ENCODE measurements at places on chromosomes 2 and 18.

DNA sequence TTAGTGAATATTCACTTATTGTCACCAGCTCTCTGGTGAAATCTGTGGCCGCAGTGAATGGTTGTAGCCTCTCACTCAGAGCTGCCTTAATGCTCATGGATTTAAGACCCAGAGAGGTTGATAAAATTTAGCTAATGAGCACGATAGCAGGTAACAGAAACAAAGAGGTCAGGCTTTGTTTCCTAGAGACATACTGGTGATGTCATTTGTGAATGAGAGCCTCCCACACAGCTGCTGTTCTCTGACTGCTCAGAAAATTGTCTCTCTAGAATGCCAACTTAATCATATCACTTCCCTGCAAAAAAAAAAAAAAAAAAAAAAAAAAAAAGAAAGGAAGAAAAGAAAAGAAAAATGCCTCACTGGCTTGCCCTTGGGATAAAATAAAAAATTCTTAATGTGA is 411.7 kb upstream of the MYT1L start:
- DNase-seq: no peak

GRCh38 chr18:36889742-36890141 is 60.8 kb downstream of the KIAA1328 start:
- no peak for DNase-seq

DNA sequence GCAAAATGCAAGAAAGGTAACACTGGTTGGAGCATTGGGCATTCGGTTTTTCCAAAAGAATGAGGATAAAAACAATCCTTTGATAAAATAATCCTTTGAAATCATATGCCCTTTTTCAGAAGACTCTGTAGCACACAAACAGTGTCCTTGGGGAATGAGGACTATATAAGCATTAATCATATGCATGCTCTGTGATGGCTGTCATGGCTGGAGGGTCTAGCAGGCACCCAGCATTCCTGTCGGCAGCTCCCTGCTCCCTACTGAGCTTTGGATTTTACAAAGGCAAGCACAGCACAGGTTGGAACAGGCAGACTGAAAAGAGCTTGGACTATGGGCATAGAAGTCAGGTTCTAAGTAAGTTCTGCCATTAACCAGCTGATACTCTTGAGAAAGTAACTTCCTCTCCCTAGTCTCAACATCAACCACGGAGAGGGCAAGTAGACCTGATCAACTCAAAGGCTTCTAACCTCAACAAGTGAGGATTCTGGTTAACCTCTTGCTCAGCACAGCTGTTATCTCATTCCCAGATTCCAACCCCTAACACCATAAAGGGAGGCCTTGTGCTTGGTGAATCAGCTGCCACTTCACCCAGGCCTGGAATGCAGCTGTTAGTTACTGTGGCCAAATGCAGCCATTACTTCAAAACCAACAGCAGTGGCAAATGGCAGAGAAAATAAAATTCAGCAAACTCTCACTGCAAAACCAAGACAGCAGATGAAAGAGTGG is 29.5 kb downstream of the GALNT14 start:
- DNase-seq: no peak

GRCh38 chr2:241565411-241565810 is 6.9 kb downstream of the BOK start:
- no peak for DNase-seq

DNA sequence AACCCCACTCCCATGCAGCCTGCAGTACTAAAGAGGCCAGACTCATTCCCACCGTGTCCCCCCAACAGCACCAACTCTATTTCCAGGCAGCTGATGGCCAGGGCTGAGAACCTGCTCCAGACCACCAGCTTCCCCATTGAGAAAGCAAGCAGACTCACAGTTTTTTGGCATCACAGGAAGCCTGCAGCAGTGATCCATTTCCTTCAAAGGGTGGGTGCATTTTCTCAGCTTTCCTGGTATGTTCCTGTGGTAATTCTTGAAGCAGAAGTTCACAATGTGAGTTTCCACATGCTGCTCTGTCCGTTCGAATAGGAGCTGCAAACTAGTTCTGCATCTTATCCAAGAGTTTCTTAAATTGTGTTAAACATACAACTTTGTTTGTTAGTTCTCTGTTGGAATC is 1249.6 kb upstream of the FAM98A start:
- no peak for DNase-seq

DNA sequence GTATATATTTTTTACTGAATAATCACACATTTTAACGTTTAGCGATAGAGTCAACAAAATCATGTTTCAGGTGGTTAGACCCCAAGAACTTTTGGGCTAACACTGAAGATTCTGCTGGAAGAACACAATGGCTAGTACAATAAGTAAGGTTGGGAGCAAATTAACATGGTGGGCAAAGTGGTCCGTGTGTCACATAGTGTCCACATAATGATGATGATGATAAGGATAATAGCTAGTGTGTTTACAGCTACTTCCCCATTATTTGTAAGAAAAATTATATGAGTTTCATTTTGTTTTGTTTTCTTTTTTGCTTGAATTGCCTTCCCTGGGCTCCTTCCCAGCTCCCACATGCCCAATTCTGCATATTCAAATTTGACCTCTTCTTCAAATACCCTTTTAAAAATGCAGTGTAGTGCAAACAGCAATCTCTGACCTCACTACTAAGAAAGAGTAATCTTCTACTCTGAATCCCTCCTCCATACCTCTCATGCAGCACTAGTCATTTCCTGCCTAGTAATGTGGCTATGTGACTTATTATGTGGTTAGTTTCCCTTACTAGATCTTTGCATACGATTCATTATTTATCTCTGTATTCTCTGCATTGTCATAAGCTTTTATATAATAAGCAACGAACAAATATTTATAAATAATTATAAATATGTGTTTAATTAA is 16.9 kb upstream of the VPS54 start:
- no peak for DNase-seq

GRCh38 chr2:28333606-28334526 is 58.8 kb upstream of the FOSL2 start:
- no peak for DNase-seq

- no peak for DNase-seq
These were observed 88.7 kb downstream of the TFCP2L1 start for GRCh38 chr2:121196132-121196848.

GRCh38 chr2:98032086-98032485 is 36.3 kb upstream of the TMEM131 start:
- DNase-seq: no peak

- DNase-seq: no peak
These were observed 82.2 kb downstream of the ADD2 start for GRCh38 chr2:70685771-70686171.

GRCh38 chr2:34899079-34899478 is 1300.0 kb upstream of the FAM98A start:
- DNase-seq: no peak

DNA sequence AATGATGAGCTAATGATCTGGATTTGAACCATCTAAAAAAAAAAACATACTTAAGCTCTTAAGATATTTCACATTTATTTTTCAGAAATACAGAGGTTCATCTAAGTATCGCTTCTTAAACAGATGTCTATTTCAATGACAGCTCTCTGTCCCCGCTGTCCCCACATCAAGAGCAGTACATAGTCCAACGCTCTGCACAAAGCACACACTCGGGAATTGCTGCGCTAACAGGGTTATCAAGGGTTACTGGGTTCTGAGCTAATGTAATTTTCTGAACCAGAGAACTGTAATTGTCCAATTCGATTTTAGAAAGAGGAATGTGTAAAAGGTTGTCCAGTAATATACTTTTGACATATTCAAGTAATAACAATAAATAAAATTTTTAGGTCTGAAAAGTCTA is 58.8 kb upstream of the ST8SIA5 start:
- DNase-seq: no peak

- DNase-seq: no peak
These were observed 119.9 kb upstream of the TEX51 start for GRCh38 chr2:126778561-126779501.

GRCh38 chr2:233471291-233472035 is 95.1 kb downstream of the USP40 start:
- DNase-seq: no peak
